Cardiac atrium fibroblast (primary cell): ENCODE measurements at places on chromosomes 2 and 18. TPM values are rescaled to one million over a fixed set of nuclear protein-coding genes. Genes with fewer than 3 reads are reported as not detected.

PLEK gene
- total RNA-seq, result not detected in 2 replicates

IMP4 gene
- 72.1 and 95.9 TPM in 2 replicates for total RNA-seq

CHRNA1 gene
- total RNA-seq, result not detected in 2 replicates

DPP4 gene
- 64.8 and 67.2 TPM in 2 replicates for total RNA-seq

EMILIN2 gene
- 32.0 and 36.0 TPM in 2 replicates for total RNA-seq

ALPI gene
- not detected in 2 replicates for total RNA-seq

ZNF521 gene
- total RNA-seq, result 1.8 and 2.9 TPM in 2 replicates

HDAC4 gene
- 5.6 and 24.8 TPM in 2 replicates for total RNA-seq

AQP12B gene
- total RNA-seq, result not detected in 2 replicates

POTEC gene
- not detected in 2 replicates for total RNA-seq
